ENCODE measurements at places on chromosomes 16 and 17. TPM values are rescaled to one million over a fixed set of nuclear protein-coding genes. Genes with fewer than 3 reads are reported as not detected.

The SRL gene
- not detected for total RNA-seq

The CYGB gene
- total RNA-seq: 0.66 TPM

The ADGRG1 gene
- 36.4 TPM for total RNA-seq

The DNAI2 gene
- not detected for total RNA-seq

The GDPD3 gene
- total RNA-seq: 7.0 TPM

The LRRC37A gene
- total RNA-seq: 1.2 TPM

The CALCOCO2 gene
- 151 TPM for total RNA-seq

The ST6GALNAC2 gene
- total RNA-seq: 14.7 TPM

The MYLK3 gene
- 0.22 TPM for total RNA-seq

The NPIPA8 gene
- 0.81 TPM for total RNA-seq

The MGAT5B gene
- 4.4 TPM for total RNA-seq

The ST6GALNAC1 gene
- not detected for total RNA-seq

The GCGR gene
- total RNA-seq: not detected

The RSAD1 gene
- 82.7 TPM for total RNA-seq

The CES3 gene
- 10.8 TPM for total RNA-seq

The ESRP2 gene
- 42.5 TPM for total RNA-seq

The OTOP3 gene
- not detected for total RNA-seq

The HOXB8 gene
- total RNA-seq: 44.7 TPM

The HOXB4 gene
- 11.3 TPM for total RNA-seq

The TNFSF13 gene
- total RNA-seq: 0.71 TPM

The CD300A gene
- total RNA-seq: 0.71 TPM

The MAP2K3 gene
- 96.7 TPM for total RNA-seq

The TPPP3 gene
- 1.2 TPM for total RNA-seq

The ZNF594 gene
- 8.3 TPM for total RNA-seq

The HBA1 gene
- total RNA-seq: 4.9 TPM

The MT1M gene
- total RNA-seq: 0.39 TPM

The APOBR gene
- 0.05 TPM for total RNA-seq

The BHLHA9 gene
- total RNA-seq: not detected

The CA4 gene
- 0.20 TPM for total RNA-seq

The USP31 gene
- total RNA-seq: 12.2 TPM

The FLII gene
- 264 TPM for total RNA-seq

The HAP1 gene
- 3.4 TPM for total RNA-seq

The NR1D1 gene
- total RNA-seq: 63.7 TPM

The NDRG4 gene
- 8.6 TPM for total RNA-seq

The CACNG5 gene
- not detected for total RNA-seq

The C16orf46 gene
- total RNA-seq: 1.7 TPM

The TMEM114 gene
- not detected for total RNA-seq

The TBC1D3D gene
- total RNA-seq: 4.4 TPM

The KRT28 gene
- total RNA-seq: not detected

The CD300C gene
- 0.15 TPM for total RNA-seq

The SERPINF2 gene
- total RNA-seq: 2.5 TPM

The CRHR1 gene
- total RNA-seq: 0.12 TPM

The KRT16 gene
- 0.61 TPM for total RNA-seq

The LRRC36 gene
- not detected for total RNA-seq

The INCA1 gene
- total RNA-seq: 0.74 TPM

The AP2B1 gene
- total RNA-seq: 198 TPM

The KRT31 gene
- total RNA-seq: not detected

The ODAD4 gene
- total RNA-seq: 0.98 TPM

The ZNF23 gene
- total RNA-seq: 11.1 TPM

The PRSS22 gene
- total RNA-seq: 20.2 TPM

The KRTAP4-1 gene
- total RNA-seq: not detected

The TEKT5 gene
- 0.37 TPM for total RNA-seq

The ATMIN gene
- total RNA-seq: 46.7 TPM

The WSCD1 gene
- total RNA-seq: 0.15 TPM

Data from HCT116 (cell line).